Activated CD4-positive, CD25-positive, alpha-beta regulatory T cell treated with anti-CD3 and anti-CD28 coated beads, Interleukin-2, amount 50 U/mL, for 72 hours (primary cell): ENCODE measurements at places on chromosomes 12 and 14.

DNA sequence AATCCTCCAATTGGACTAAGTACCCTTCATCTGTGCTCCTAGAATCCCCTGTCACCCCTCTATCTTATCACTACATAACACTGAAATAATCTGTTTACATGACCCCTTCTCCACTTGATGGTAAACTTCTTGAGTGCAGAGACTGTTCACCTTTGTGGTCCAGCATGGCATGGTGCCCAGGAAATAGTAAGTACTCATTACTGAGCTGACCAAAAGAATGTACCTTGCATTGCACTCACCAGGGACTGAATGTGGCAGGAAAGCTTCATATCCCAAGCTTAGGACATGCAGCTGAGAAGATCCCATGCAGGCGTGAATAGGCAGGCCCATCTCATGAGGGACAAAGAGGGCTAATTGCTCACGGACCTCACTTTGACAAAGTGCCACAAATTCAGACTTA is 1.4 kb upstream of the GARIN2 start:
- DNase-seq: no peak

- DNase-seq: no peak
Observed at GRCh38 chr12:24584032-24584675, 364.7 kb downstream of the BCAT1 start.

- no peak for DNase-seq
Observed at GRCh38 chr12:113220593-113221180, 577 bp upstream of the TPCN1 start.

DNA sequence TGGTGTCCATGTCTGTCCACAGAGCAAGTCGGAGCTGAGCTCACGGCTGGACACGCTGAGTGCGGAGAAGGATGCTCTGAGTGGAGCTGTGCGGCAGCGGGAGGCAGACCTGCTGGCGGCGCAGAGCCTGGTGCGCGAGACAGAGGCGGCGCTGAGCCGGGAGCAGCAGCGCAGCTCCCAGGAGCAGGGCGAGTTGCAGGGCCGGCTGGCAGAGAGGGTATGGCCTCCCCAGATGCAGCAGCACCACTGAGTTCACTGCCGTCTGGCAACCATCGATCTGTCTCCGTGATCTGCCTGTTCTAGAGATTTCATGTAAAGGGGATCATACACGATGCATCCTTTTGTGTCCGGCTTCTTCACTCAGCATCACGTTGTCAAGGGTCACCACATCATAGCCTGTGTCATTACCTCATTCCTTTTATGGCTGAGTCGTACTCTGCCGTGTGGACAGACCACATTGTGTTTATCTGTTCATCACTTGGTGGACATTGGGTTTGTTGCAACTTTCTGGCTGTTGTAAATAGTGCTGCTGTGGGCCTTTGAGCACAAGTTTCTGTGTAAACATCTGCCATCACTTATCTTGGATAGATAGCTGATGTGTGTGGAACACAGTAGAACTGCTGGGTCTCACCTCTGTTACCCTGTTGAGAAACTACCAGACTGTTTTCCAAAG is 21.9 kb downstream of the HIP1R start:
- no peak for DNase-seq

- DNase-seq: no peak
Observed at GRCh38 chr12:91271185-91271584, 88.6 kb upstream of the DCN start.

DNA sequence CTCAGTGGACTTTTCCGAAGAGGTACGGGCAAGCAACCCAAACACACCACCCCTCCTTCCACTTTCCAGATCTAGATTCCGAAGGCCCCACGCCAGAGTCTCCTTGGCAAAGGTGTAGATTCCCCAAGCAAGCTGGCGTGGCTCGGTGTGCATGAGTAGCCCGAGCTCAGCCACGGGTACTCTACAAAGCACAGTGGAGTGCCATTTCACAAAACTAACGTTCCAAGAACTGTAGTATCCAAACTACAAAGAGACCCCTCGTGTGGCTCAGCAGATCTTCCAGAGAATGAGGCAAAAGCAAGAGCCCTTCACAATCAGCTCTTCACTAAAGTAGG is 72.1 kb downstream of the FOXN3 start:
- no peak for DNase-seq

GRCh38 chr12:43740511-43741100 is 18.0 kb downstream of the PUS7L start:
- DNase-seq: no peak

DNA sequence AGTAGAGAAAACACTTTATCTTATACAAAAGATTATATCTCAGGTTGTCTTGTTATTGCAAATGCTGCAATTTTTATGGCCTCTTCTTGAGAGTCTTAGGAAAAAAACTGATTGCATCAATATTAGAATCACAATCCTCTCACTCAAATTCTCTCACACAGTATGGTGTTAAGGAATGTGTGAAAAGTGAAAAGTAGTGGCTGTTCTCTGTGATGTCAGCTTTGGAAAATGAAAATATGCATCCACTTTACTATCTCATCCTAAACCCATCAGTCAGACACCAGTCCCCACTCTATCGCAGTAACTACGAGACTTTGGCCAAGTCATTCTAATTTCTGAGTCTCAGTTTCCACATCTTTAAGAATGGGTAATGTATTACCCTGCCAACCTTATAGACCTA is 32.6 kb upstream of the NTF3 start:
- DNase-seq: no peak

DNA sequence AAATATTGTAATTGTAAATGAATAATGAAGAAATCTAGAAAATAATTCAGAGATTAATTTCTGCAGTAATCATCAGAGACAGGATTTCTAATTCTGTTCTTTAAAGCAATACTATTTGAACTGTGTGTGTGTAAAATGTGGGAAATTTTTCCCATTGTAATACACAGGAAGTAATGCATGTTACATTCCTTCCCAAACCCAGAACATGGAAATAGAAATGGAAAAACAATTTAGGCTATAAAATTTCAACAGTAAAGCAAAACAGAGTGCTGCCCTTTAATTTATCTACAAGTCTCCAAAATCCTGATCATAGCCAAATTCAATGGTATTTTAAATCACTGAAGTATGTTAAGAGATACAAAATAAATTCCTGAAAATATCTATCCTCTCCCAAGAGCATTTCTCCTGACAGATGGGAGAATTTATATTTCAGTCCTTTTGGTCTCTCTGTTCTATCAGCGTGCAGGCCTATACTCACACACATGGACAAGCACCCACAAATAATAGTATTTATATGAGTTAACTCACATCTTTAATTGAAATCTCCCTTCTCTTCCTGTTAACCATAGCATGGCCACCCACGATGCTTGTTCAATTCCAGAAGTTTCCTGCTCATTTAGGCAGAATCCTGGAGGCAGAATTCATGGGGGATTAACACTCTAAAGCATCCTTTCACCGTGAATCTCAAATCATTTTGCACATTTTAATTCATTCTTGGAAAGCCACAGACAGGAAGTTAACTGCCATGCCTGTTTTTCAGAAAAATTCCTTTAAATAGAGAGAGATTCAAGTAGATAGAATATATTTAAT is 1465.4 kb upstream of the FLRT2 start:
- DNase-seq: no peak

DNA sequence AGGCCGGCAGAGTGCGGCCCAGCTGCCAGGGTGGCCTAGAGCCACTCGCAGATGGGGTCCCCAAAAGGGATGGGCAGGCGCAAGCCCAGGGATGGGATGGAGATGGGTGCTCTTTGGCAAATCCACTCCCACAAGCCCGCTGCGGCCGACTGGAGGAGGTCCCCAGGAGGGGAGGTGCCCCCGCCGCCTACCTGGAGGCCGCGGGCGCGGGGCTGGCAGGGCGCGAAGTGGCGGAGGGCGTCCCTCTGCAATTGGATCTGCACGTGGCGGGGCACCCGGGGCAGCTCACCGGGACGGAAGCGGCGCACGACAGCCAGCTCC is 730 bp downstream of the PPP1R3E start:
- DNase-seq: no peak

GRCh38 chr14:64879635-64880220 is at the start of gene SPTB:
Gene SPTB (minus strand): TSS chr14:64879907. CDS start chr14:64823094, 56,813 bp downstream.
- peak; percentile 44 for DNase-seq

DNA sequence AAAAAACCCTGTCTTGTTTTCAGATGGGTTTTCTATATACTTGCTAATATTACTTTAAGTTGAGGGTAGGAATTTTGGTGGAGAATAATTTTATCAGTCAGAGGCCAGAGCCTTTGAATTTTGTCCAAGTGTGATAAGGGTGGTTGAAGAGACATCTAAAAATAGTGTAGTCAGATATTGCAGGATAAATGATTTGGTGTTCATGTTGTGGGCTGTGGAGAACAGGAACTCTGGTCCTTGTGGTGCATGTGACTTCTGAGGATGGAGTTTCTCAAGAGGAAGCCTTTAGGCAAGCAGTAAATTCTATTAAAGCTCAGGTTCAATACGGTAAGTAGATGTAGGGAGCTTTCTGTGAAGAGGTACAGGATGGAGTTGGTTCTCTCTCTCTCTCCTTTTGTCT is 2.8 kb downstream of the ADAM21 start:
- no peak for DNase-seq

GRCh38 chr12:69123919-69124638 is 115.3 kb upstream of the CPSF6 start:
- no peak for DNase-seq

GRCh38 chr12:118166946-118167345 is 31.0 kb downstream of the PEBP1 start:
- DNase-seq: no peak

DNA sequence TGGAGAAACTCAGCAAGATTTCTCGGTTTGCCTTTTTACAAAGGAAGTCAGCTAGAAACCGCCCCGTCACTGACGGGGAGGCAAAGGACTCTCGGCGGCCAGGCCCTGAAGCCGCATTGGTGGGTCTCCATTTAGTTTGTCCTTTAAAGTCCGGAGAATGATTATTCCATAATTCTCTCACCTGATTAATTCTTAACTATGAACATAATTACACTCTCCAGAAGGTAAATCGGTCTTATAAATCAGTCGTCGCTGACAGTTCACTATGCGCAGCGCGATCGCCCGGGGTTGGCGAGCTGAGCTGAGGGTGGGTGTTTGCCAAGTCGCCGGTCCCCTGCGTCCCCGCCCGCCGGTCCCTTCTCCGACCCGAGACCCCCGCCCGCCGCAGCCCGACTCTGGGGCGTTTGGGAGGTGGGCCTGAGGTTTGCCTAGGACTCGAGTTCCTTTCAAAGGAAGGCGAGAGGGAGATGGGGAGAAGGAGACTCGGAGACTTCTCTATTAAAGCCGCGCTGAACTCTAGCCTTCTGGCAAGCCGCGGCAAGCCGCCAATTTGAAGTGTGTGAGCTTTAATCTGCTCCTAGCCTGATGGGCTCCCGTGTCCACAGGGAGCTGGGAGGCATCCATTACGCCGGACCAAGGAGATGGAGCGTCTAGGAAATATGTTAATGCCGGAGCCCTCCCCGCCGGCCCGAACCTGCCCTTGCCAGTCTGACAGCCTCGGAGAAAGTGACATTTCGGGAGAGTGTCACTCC is 392.9 kb downstream of the NOVA1 start:
- DNase-seq: no peak

- DNase-seq: no peak
Observed at GRCh38 chr14:96203635-96204034, 1.0 kb upstream of the BDKRB2 start.

GRCh38 chr14:96309896-96310330 is 53.2 kb downstream of the ATG2B start:
- DNase-seq: no peak

DNA sequence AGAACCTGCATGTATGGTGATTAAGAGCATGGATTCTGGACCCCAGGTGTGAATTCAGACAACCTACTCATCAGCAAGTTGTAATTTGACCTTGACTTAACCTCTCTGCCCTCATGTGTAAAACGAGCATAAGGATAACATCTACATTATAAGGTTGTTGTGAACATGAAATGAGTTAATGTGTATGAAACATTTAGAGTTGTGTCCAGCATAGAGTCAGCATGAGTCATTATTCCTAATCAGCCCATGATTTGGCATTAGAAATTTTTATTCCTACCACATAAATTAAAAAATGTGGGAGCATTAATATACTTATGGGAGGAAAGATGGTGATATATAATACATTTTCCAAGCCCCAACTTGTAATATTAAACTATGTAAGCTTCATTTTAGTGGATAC is 95.9 kb upstream of the DDHD1 start:
- no peak for DNase-seq

DNA sequence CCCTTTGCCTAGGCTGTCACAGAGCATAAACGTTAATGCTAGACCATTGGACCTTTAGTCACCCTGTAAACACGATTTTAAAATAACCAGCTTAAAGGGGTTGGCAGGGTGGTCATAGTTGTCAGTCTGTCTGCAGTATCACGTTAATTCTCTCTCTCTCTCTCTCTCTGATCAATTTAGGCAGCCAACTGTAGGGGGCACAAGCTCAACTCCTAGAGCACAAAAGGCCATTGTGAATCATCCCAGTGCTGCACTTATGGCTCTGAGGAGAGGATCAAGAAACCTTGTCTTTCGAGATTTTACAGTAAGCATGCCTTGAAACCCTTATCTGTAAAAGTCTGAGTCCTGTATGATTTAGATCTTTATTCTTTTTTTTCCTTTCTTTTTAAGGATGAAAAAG is 97.1 kb downstream of the SCAF11 start:
- no peak for DNase-seq

GRCh38 chr12:3139760-3140159 is 62.6 kb downstream of the TSPAN9 start:
- no peak for DNase-seq

DNA sequence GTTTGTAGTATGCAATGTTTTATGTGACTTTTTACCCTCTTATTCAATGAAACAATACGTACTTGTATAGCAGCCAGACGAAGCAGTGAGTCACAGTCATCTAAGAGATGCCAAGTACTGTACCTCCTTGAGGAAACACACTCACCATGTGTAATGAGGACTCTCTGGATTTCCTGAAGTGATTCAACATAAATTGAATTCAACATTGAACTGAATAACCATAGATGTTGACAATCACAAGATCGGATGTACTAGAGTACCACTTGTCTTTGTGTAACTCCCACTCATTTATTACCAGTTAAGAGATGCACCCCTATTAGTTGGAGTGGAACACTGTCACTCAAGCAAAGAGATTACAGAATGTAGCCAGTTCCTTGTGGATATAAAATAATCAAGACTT is 175.2 kb upstream of the HMGA2 start:
- no peak for DNase-seq

GRCh38 chr14:43249116-43249515 is 1258.0 kb downstream of the FSCB start:
- DNase-seq: no peak

DNA sequence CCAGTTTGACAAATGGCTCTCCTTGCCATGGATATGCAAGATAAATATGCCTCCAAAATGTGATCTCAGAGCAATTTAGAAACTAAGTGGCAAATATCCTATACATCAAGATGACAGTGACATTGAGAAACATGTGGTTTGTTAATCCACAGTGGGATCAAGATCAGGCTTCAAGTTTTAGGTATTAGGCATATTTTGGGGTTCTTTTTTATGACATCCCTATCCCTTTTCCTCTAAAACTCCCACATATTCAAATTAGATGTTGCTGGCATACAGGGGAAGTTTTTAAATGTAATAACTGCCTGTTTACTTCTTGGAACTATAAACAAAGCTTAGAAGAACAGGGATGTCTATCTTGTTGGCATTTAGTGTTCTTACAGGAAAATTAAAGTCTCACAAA is 179.4 kb downstream of the CRADD start:
- DNase-seq: no peak
